Stimulated activated CD4-positive, alpha-beta T cell treated with anti-CD3 and anti-CD28 coated beads, Interleukin-1b, Interleukin-23, amount 100 ng/mL, for 1 hour (primary cell): ENCODE measurements at places on chromosomes 6 and 20.

GRCh38 chr20:60240415-60240814 is 282.2 kb downstream of the CDH26 start:
- no peak for DNase-seq

DNA sequence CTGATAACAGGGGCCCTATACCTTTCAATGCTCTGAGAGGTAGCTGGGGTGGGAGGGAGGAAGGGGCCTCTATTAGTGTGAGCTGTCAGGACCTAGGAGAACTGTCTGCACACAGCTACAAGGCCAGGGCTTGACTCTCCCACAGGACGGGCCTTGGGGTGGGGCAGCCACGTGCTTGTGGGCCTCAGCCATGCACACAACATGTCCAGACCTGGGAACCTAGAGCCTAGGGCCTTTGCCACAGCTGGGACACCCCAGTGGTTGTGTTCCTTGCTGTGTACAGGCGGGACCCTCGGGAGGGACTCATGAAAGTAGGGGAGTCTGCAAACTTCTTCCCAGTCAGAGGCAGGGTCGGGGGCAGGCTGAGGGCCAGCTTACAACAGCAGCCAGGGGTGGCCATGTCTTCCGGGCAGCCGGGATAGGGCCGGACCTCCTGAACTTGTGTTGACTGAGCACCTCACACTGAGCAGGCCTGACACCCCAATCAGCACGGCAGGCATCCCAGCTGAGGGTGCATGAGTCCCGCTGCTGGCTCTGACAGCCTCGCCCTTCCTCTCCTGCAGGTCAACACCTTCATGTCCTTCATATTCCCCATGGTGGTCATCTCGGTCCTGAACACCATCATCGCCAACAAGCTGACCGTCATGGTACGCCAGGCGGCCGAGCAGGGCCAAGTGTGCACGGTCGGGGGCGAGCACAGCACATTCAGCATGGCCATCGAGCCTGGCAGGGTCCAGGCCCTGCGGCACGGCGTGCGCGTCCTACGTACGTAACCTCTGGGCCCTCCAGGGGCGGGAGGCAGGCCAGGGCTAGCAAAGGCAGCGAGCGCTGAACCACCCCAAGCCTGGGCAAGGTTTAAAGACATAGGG is 41.9 kb upstream of the MRGBP start:
- DNase-seq = no peak

GRCh38 chr6:87346700-87347099 is 2.1 kb downstream of the C6orf163 start:
- no peak for DNase-seq

DNA sequence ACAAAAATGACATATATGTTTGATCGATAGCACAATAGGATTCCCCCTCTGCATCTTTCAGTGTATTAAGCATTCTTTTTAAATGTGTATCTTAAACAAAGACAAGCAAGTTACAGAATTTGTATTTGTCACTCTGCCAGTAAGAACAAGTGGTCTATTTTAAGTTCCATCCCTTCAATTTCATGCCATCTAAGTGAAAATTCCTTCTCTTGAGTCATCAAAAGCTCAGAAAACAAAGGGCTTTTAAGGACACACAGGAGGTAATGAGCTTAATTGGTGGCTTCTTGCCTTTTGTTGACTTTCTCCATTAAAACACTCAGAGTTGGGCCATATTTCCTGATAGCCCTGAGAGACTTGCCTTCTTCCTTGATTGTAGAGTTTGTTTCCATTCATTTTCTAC is 547.8 kb downstream of the TENT5A start:
- no peak for DNase-seq

GRCh38 chr6:54248319-54248718 is 59.9 kb upstream of the TINAG start:
- DNase-seq = no peak

DNA sequence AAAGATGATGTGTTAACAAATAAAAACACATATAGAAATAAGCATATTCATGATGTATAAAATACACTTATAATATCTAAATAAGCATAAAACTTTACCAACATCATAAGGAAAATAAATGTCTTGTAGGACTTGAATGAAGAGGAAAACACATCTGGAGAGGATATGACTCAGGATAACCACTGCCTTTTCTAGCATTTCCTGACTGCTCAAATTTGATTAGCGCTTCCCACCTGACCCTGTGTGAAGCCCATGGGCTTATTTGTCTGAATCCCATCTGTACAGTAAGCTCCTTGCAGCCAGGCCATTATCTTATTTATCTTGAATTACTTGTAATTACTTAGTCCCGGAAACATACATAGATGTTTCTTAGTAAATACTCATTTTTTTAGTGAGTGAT is 608.6 kb downstream of the COL12A1 start:
- no peak for DNase-seq

DNA sequence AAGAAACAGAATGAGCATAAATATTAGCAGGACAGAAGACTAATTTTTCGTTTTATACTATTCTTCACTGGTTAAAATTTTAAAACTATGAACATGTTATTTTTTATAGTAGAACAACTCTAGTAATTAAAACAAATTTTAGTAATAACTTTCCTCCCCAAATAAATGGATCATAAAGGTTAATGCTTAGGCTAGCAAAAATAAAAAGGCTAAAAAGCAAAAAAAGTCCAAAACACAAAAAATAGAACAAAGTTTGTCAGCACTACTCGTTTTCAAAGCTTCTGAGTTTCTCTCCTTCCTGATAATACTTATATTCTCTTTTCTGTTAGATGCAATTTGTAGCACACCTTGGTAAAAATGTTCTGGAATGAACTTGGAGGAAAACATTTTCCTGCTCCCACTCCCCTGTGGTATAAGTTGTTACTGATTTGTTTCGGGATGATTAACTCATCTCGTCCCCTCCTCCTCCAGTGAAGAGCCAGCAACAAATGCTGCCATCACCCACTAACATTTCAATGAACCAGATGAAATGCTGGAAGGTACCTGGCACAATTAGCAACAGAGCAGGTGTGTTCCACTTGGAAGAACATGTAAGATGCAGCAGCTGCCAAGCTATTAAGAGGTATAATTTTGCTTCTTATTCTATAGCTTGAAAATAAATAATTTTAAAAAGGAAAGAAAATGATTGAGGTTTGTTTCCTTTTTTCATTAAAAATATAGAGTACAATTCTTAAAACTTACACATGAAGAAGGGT is 130.5 kb downstream of the MYB start:
- no peak for DNase-seq

- DNase-seq = no peak
Observed at GRCh38 chr20:50898475-50898874, 32.8 kb downstream of the ADNP start.

- DNase-seq = no peak
Observed at GRCh38 chr20:5789827-5790226, 39.6 kb downstream of the SHLD1 start.

DNA sequence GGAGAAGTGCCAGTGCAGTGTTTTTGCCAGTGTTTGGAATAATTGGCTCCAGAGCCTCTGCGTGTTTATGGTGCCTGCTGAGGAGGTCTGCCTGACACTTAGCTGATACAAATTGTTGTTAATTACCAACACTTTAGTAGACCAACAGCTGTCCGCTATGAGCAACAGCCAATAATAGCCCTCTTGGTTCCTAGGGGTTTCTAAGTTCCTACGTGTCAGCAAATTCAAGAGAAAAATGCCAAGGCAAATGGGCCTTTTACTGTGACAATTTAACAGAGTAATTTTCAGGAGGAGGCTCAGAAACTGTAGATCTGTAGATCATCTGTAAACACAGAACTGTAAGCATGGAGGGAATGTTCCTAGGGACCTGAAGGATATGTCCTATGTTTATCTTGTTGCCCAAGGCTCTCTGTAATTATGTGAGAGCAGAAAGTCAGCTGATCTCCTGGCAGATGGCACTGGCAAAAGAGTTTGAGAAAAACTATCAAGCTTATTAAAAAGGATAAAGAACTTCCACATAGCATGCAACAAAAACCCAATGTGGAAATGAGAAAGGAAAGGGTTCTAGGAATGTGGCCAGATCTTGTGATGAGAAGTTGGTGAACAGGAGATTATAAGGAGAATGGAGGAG is 157.7 kb downstream of the GJA1 start:
- no peak for DNase-seq
